ENCODE measurements at places on chromosomes 5 and 9.
A peak's percentile ranks its signal among the peaks of the same experiment; 100 is the strongest.

DNA sequence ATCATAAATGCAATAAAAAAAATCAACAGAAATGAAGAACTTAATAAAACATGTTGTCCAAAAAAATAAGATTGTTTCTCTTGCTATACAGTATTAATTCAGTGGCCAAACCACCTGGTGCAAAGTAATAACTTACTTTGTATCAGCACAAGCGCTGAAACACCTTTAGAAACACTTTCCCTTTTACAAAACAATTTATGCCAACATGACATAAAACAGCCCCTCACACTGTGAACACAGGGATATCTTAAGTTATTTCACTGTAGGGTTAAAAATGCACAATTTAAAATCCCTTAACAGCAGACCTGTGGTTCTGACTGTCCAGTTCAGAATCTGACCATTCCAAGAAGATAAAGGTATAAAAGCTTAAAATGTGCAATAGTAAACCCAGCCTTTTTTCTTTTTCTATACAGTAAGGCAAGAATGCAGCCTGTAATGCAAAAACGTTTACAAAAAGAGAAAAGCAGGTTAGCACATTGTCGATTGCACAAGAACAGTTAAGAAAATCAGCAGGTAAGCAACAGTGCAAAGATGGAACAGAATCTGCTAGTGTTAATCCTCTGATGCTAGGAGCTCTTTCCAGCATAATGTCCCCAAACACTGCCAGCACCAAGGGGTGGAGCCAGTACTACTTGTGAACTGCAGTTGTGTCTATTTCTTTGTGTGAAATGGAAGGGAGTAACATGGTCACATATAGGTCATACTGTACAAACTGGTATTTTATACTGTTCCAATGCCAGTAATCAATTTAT is 21.6 kb downstream of the RAB14 start:
- H3K4me3 ChIP-seq: no peak overlapping the region
- DNase-seq: no peak
- no peaks in the 10 kb centered on the region for H3K27me3 ChIP-seq
- H3K36me3 ChIP-seq: peaks cover 56% of the 10 kb centered on the region
- no peak overlapping the region for H3K27ac ChIP-seq

DNA sequence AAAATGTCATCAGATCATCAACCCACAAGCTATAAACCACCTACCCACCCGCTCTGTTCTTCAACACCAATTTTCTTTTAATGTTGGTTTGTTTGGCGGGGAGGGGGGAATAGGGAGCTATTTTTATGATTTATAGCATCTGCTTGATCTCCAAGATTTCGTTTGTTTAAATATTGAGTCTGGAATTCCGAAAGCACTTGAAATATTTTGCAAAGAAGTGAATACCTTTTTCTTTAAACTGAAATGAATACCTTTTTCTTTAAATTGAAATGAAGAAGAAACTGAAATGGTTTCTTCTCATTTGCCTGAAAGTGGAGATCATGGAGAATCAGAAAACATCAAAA is 49.0 kb upstream of the TENT2 start:
- no peaks in the 10 kb centered on the region for H3K36me3 ChIP-seq
- no peak overlapping the region for H3K27ac ChIP-seq
- no peak for DNase-seq
- no peaks in the 10 kb centered on the region for H3K27me3 ChIP-seq

DNA sequence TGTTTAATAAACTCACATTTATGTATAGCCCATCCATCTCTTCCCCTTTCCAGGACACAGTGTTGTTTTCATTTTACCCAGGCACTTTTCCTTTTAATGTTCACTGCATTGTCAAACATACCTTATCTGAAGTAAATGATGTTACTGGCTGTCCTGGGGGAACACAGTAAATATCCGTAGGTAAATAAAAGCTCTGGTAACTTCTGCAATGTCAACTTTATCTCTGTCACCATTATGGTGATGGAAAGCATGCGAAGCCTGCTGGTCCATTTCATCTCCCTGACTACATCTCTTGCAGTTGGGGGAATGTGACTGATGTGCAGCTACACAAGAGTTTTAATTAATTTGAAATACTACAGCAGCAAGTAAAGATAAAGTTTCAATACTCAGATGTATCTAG is 1162.1 kb upstream of the SEMA6A start:
- no peaks in the 10 kb centered on the region for H3K36me3 ChIP-seq
- no peak for DNase-seq
- peaks cover 6% of the 10 kb centered on the region for H3K4me1 ChIP-seq
- H3K27ac ChIP-seq: no peak overlapping the region
- no peaks in the 10 kb centered on the region for H3K27me3 ChIP-seq

DNA sequence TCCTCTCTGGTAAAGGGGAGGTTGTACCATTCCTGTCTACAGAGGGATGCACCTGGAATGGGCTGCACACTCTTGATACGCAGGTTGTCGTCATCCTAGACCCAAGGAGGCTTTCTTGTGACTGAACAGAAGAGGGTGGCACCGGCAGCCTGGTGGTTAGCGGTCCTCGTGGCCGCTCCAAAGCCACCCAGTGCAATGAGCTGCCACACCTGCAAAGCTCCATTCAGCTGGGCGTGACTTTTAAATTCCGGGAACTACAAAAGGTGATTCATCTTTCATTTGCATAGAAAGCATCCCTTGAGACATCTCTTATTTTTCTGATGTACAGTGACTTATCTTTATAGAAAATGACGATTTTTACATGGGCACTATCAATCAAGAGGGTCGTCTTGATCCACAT is 286.1 kb upstream of the IRX1 start:
- peaks cover 26% of the 10 kb centered on the region for H3K27me3 ChIP-seq
- H3K36me3 ChIP-seq: no peaks in the 10 kb centered on the region
- H3K27ac ChIP-seq: no peak overlapping the region

GRCh38 chr5:102241809-102242421 is 54.2 kb downstream of the SLCO4C1 start:
- no peaks in the 10 kb centered on the region for H3K36me3 ChIP-seq
- H3K27ac ChIP-seq: no peak overlapping the region
- DNase-seq: no peak
- no peaks in the 10 kb centered on the region for H3K4me1 ChIP-seq

GRCh38 chr5:15183520-15183919 is 311.9 kb upstream of the ANKH start:
- no peak overlapping the region for H3K27ac ChIP-seq

DNA sequence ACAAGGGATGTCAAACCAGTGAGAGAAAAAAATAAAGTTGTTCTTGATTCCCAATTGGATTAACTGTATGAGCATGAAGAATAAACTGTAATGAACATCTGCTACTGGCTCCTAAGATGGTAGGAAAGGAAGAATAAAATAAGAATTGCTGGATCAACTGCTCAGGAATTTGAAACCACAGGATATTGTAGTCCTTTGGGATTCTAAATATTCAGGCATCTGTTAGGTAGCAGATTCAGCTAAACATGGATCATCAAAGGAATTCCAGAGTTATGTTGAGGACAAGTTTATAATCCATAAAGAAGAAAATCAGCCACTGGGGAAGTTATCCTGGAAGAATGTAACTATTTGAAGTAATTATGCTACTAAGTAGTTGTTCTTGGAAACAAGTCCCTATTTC is 65.8 kb downstream of the ISL1 start:
- no peak overlapping the region for H3K27ac ChIP-seq
- H3K36me3 ChIP-seq: no peaks in the 10 kb centered on the region
- no peak for DNase-seq
- no peak overlapping the region for H3K4me3 ChIP-seq
- no peaks in the 10 kb centered on the region for H3K27me3 ChIP-seq
- no peaks in the 10 kb centered on the region for H3K4me1 ChIP-seq

- no peak overlapping the region for H3K4me3 ChIP-seq
Measured at GRCh38 chr5:137072361-137073115, 426.6 kb downstream of the SPOCK1 start.

GRCh38 chr5:81626524-81626923 is 124.4 kb downstream of the SSBP2 start:
- no peak overlapping the region for H3K4me3 ChIP-seq
- H3K27ac ChIP-seq: no peak overlapping the region
- no peak for DNase-seq
- H3K36me3 ChIP-seq: peaks cover 6% of the 10 kb centered on the region

- no peaks in the 10 kb centered on the region for H3K27me3 ChIP-seq
- no peak overlapping the region for H3K4me3 ChIP-seq
- no peaks in the 10 kb centered on the region for H3K36me3 ChIP-seq
- H3K27ac ChIP-seq: peak overlapping the region; percentile 92
Measured at GRCh38 chr5:36522746-36523065, 83.7 kb upstream of the SLC1A3 start.

DNA sequence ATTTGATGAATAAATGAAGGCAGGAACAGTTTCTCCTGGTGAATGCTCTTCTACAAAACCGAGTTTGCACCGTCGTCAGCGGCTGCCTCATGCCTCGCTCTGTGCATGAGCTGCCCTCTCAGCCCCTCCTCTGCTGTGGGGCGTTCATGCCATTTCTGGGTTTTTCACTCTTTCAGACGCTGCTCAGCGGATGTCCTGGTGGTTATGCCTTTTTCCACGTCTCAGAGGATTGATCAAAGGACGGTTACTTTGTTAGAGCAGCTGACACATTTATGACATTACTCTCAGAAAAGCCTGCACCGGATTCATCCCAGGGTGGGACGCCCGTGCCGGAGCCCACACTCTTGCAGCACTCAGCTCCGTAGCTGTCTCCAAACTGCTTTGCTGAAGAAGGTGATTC is 195.9 kb upstream of the PPP1R26 start:
- DNase-seq: no peak
- peaks cover 17% of the 10 kb centered on the region for H3K27me3 ChIP-seq
- no peak overlapping the region for H3K27ac ChIP-seq

GRCh38 chr5:140546851-140547507 is 483 bp upstream of the EIF4EBP3 start:
- H3K4me3 ChIP-seq: peak overlapping the region; percentile 70
- H3K27ac ChIP-seq: peak overlapping the region; percentile 97
- DNase-seq: no peak
- peaks cover 48% of the 10 kb centered on the region for H3K4me1 ChIP-seq
- no peaks in the 10 kb centered on the region for H3K27me3 ChIP-seq

DNA sequence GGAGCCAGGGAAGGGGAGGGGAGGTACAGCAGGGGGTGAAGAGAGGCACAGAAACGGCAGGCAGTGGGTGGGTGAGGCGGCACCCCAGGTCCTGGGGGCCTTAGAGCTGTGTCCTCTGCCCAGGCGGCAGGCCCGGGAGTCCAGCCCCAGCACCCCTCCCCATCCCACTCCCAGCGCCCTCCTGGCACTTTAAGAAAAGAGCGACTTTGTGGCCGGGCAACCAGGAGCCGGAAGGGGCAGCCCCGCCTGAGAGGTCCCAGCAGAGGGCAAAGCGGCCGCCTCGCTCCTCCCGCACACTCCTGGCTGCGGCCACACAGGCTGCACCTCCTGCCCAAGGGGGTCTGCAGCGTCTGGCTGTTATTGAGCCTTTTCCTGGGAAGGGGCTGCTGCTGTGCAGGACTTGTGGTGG is 42.6 kb downstream of the NACC2 start:
- H3K4me1 ChIP-seq: peaks cover 82% of the 10 kb centered on the region
- peak overlapping the region; percentile 69 for H3K4me3 ChIP-seq
- no peak for DNase-seq

GRCh38 chr5:25963251-25964008 is 1075.0 kb downstream of the CDH9 start:
- DNase-seq: peak; percentile 16
- H3K27me3 ChIP-seq: no peaks in the 10 kb centered on the region
- H3K4me3 ChIP-seq: no peak overlapping the region
- no peaks in the 10 kb centered on the region for H3K36me3 ChIP-seq
- no peaks in the 10 kb centered on the region for H3K4me1 ChIP-seq

DNA sequence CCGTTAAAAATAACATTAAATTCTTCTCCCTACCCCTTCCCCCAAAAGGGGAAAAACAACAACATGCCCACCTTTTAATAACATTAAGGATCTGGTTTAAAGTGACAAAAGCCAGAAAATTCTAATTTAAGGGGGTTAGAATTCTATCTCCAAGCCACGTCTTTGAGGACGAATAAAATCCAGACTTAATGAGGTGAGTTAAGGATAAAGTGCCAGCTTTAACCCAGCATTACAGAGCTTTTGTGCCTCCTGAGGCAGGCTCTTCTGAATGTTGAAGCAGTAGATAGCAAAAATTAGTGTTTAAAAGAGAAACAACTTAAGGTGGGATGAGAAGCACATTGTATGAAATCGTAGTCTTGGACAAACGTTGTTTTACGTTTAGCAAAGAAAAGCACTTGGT is 329.0 kb upstream of the MPDZ start:
- H3K36me3 ChIP-seq: no peaks in the 10 kb centered on the region
- no peak for DNase-seq
- H3K4me1 ChIP-seq: peaks cover 51% of the 10 kb centered on the region
- peak overlapping the region; percentile 47 for H3K4me3 ChIP-seq
- peak overlapping the region; percentile 90 for H3K27ac ChIP-seq

DNA sequence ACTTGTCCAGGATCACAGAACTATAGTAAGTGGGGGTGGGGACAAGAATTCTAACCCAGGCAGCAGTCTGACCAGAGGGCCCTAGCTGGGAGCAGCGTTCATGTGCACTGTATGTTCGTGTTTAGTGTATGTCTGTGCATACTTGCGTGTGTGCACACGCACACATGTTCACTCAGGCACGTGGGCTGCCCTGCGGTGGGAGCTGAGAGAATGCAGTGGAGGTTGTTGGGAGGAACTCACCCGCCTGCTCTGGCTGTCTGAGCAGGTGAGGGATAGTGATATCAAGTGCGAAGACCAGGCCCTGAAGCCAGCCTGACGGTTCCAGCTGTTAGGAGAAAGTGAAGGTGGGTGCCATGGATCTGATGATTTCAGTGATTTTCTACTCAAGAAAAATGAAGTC is 942 bp downstream of the DCANP1 start:
- H3K27me3 ChIP-seq: peaks cover 32% of the 10 kb centered on the region
- no peak overlapping the region for H3K27ac ChIP-seq
- no peaks in the 10 kb centered on the region for H3K36me3 ChIP-seq

GRCh38 chr9:21810881-21811280 is 8.4 kb downstream of the MTAP start:
- peak overlapping the region; percentile 68 for H3K27ac ChIP-seq
- no peaks in the 10 kb centered on the region for H3K27me3 ChIP-seq
- peak; percentile 35 for DNase-seq
- H3K4me1 ChIP-seq: peaks cover 72% of the 10 kb centered on the region

Measured in left ventricle myocardium inferior (tissue), 1 donor.